NCI-H748 treated with DMSO at 0.1 percent for 48 hours (cell line): ENCODE measurements at places on chromosomes 16 and 17.

GRCh38 chr17:15264542-15264941, 584 bp downstream of the PMP22 start:
- no peak for DNase-seq

DNA sequence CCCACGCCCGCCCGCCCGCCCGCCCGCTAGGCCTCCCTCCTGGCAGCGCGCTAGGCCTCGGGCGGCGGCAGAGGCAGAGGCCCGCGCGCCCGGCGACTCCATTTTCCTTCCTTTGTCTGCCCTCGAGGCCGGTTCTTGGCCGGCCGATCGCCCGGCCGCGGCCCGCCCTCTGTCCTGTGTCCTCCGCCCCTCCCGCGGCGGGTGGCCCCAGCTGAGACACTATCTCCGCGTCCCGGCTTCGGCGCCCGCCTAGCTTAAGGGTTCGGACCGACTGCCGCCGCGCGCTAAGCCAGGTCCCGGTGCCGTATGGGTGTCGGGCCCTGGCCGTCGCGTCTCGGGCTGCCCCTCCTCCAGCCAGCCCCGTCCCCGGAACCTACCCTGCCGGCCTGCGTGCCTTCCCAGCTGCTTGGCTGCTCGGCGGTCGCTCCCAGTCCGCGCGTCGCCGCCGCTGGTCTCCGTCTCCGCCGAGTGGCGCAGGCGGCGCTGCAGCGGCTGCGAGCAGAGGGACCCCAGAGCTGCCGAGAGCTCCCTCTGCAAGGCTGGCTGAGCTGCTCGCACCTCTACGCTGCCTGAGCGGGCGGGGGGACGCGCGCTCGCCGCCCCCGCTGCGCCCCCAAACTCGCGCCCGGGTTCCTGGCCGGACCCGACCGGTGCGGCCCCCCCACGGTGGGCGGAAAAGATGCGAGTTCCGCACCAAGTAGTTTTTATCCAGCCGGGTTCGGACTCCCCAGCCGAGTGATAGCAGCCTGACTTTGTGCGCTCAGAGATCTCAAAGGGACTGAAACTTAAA, 787 bp downstream of the CTCF start:
- no peak for DNase-seq

GRCh38 chr17:68955181-68955841, at the start of gene ABCA8:
ABCA8 (minus strand) TSS chr17:68955392; CDS start chr17:68942034, 13,358 bp downstream.
- no peak for DNase-seq

GRCh38 chr17:42424991-42425610, 2.0 kb upstream of the CAVIN1 start:
- DNase-seq: no peak

DNA sequence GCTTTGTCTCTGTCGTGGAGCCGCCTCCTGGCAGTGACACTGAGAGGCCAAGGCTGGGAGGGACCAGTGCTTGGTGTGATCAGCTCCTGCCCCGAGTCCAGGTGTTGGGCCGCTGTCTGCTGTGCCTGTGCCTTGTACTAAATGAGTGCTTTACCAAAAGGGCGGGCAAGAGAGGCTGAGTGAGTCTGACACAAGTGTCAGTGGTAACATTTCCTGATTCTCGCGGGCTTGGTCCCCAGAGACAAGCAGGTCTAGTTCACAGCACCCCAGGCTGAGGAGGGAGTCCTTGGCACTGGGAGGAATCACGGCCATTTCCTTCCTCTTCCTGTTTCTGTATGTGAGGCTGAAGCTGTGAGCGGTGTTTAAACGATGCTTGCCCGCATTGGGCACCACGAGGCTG, 30.2 kb downstream of the PLD6 start:
- no peak for DNase-seq

- DNase-seq: no peak
Observed at GRCh38 chr17:78939615-78940014, 14.4 kb upstream of the TIMP2 start.

DNA sequence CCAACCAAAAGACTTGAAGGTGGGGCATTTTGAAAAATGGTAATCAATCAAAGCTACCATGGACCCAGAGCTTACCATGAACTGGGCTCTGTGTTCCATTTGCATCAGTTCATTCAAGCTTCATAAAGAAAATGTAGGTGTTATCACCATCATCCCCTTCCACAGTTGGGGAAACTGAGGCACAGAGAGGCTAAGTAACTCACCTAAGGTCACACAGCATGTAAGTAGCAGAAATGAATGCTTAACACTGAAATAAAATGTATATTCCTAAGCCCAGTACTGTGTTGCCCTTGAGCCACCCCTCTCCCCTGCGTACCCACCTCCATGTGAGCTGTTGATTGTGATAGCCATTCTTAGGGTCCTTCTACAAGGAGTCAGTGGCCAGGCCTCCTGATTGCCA, 83.6 kb downstream of the VAT1L start:
- no peak for DNase-seq

DNA sequence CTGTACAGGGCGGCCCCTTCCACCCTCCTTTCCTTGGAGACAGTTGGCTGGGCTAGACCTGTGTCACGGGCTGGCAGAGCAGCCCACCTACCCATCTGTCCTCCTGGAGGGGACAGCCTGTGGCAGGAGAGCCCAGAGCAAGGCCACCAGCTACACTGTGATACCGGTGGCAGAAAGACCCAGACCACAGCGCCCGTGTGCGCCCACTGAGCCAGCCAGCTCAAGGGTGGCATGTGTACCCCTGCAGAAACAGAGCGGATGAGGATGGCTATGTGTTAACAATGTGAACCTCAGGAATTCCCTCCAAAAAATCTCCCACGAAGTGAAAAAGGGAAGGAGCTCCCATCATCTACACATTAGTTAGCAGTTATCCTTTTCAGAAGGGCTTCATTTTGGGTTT, 7.1 kb downstream of the HBQ1 start:
- no peak for DNase-seq

DNA sequence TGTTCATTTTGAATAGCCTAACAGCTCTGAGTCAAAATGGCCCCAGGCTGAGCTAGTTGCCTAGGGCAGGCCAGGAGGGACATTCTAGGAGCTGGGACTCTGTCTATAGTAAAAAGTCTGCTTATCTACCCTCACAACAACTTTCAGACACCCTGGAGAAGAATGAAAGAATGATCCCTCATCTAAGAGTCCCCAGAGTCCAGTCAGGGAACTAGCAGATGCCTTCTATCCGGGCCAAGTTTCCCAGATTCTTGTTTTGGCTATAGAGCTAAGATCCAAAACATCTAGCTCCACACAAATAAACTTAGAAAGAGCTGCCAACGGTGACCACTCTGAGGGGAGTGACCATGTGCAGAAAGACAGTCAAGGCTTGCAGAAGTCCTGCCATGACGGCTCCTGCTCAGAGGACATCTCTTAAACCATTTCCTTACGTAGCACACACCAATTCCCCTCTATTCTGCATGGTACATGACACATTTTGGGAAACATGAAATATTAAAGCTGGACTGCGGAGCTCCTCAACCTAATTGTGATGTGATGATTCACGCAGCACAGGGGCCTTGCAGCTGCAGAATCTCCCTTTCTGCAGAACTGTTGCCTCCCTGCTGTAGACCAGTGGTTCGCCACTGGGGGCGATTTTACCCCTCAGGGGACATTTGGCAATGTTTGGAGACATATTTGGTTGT, 24.2 kb downstream of the FAM20A start:
- no peak for DNase-seq

DNA sequence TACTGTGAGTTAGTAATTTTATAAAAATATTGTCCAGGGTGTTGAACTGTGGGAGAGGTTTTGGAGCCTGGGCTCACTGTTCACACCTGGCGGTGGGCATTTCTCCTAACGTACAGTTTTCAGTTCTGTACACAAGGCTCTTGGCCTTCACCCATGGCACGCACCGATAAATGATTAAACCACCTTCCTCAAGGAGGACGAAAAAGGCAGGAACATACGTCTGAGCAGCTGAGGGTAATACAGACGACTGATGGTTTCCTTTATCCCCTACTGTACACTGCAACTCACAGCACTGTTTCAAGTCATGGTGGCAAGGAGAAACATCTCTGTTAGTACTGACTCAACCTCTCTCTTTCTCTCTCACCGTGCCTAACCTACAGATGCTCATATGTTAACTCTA, 1.4 kb upstream of the ST6GALNAC1 start:
- no peak for DNase-seq

DNA sequence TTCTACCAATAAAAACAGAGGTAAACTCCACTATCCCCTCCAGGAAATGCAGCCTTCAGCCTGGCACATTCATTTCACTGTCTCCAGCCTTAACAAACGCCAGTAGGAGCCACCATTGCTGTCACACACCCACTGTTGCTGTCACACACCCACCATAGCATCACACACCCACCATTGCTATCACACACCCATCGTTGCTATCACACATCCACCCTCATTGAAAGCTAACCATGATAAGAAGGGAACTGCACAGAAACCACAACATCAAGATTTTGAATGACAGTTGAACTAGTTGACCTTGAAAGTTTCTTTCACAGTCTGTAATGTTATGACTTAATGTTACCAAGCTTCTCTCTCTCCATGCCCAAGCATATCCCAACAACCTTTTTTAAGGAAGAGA, 38.1 kb downstream of the SHCBP1 start:
- no peak for DNase-seq

GRCh38 chr16:1159973-1160772, 7.3 kb downstream of the CACNA1H start:
- DNase-seq: no peak

DNA sequence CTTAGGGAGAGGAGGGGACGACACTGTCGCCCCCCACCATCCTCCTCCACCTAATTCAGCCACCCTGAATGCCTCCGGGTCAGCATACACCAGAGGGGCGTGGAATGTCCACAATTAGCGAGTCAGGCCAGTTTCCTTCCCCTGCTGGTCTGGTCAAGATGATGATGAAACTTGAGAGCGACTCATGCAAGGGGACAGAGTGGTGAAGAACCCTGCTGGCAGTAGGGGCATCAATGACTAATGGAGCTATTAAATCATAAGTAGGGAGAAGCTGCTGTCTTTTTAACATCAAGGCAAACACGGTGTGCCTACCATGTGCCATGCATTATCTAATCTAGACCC, 7.2 kb downstream of the SPACA3 start:
- no peak for DNase-seq

DNA sequence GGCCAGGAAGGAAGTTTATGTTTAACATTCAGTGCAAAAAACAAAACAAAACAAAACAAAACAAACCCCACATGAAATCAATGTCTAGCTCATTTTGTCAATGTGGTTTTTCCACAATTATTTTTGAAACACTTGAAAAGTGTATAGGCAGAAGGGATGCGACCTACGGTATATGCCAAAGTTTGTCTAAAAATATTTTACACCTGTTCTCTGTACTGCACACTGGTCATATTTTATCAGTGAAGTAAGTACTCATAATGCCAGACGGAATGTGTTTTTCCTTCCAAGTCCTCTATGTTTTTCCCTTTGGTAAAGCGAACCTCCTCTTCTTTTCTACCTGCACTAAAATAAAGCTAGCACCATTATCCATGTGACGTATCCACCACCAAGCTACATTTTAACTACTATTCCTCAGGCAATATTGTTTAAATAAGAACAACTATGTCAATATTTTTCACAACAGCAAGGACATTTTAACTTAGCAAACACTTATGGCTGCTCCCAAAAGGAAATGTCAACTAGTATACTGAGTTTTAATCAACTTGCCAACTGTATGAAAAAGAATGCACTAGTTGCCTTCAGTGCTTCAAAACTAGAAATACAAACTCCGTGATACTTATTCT, 10.3 kb downstream of the TOB1 start:
- no peak for DNase-seq

DNA sequence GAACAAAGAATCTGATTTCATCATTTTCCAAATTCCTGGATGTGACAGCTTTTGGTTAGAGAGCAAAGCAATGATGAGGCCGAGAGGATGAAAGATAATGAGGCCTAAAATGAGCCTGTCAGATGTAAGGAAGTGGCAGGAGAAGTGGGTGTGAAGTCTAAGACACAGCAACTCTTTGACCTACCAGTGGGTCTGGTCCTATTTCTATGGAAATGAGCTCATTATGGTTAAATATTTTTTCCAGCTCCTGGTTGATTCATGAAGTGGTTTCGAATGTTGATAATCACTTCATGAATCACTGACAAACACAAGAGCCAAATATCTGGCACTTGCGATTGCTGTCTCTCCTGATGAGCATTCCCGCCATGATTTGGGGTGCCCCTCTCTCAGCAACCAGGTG, 273.3 kb upstream of the CDH5 start:
- DNase-seq: no peak

DNA sequence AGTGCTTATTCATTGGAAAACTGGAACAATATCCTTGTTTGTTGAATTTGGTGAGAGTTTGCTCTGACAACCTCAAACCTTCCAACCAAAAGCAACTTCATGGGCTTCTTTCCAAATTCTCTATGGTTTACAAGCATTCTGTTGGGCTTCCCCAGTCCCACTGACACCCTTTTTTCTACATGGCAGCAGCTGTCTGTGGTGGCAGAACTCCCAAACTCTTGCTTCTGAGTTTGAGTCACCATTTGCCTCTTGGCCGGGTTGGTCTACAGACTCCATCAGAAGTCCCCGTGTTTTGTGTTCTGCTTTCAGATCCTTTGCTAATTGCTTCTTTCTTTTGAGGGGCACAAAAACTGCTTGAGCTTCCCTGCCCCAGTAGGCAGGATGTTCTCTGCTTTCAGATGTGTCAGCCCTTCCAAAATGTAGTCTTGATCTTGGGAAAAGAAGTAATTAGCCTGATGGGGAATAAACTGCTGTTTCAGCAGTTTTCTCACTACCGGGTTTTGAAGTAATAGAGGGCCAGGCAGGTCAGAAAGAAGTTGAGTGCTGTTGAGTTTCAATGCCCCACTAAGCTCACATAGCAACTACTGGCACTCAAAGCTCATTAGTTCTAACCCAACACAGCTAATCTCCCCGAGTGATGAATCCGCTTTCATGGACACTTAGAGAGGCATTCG, 80.7 kb downstream of the HS3ST3A1 start:
- no peak for DNase-seq

DNA sequence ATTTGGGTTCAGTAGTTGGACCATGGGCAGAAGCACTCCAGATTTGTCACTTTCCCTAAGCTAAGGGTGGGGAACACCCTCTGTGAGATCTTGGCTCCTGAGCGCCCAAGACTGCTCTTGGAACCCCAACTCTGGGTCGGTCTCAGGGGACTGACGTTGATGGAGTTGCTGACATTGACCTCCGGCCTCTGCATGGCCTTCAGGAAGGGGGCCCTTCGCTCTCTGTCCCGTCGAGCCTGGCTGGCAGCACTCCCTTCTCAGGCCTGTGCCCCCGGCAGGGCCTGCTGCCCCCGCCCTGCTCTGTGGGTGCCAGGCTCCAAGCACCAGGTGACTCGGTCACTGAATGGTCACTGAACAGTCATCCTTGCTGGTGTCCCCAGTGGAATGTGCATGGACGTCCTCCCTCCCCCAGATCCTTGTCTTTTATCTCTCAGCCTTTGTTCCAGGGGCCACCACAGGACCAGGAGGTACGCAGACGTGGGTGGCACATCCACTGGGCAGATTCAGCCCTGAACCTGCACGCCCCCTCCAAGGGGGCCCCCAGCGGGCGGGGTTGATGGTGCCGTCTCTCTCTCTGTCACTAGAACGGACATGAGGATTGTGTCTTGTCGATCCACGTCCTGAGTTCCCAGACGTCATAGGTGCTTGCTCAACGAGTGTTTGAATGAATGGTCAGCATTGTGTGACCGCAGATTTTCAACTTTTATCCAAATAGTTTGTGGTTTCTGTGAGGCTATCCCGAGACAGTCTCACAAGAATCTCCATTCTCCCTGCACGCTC, 314.5 kb downstream of the SEC14L1 start:
- no peak for DNase-seq
